Motor neuron (in vitro differentiated cells): ENCODE measurements at places on chromosomes 12 and 14. TPM values are rescaled to one million over a fixed set of nuclear protein-coding genes. Genes with fewer than 3 reads are reported as not detected.

The CELA1 gene
- total RNA-seq, result not detected in 2 replicates

The KLRF1 gene
- 0.11 TPM in 1 of 2 replicates, not detected in the other for total RNA-seq

The ZNF385A gene
- total RNA-seq, result 4.8 and 5.2 TPM in 2 replicates

The KRT6C gene
- total RNA-seq, result 0.14 TPM in 1 of 2 replicates, not detected in the other

The CLEC9A gene
- not detected in 2 replicates for total RNA-seq
